Esophagus squamous epithelium (tissue), 5 donors: ENCODE measurements at places on chromosomes 7 and 10.

DNA sequence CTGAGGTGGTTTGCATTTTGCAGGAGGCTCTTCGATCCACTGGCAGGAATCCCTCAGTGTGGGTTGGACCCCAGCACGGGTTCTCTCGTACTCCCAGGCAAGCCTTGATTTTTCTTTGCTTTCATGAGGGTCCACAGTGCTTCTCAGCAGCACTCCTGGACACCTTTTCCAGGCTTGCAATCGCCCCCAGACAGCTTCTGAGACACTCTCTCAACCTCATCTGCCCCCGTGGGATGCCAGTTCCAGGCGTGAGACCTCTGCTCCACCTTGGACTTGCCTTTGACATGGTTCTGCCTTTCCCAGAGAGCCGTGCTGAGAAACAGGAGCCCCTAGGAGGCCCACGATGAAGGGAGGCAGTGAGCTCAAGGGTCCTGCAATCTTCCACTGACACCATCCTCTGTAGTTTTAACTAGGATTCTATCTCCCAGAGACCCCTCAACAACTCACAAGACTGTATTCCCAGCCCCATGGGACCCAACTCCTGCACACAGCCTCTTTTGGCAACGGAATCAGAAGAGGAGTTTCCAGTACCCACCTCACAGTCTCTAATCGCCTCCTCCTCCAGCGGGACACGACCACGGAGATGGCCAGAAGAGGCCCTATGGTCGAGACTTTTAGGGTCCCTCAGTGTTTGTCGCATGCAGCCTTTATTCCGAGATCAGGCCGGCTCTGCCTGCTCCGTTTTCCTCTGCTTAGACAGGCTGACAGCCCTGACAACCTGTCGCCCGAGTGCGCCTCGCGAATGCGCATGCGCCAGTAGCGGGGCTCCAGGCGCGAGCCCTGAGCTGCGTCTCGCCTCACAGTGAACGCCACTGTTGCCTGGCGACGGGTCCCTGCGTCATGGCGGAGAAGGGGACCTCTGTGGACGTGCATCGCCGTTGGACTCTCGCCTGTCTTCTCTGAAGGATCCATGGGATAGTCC lies 26.0 kb upstream of the ZNF273 start:
- no peak for DNase-seq

- DNase-seq, result no peak
Observed at GRCh38 chr10:113666682-113667252, 2.9 kb upstream of the NRAP start.

GRCh38 chr10:130212746-130213145 lies 76.6 kb downstream of the GLRX3 start:
- no peak for DNase-seq

DNA sequence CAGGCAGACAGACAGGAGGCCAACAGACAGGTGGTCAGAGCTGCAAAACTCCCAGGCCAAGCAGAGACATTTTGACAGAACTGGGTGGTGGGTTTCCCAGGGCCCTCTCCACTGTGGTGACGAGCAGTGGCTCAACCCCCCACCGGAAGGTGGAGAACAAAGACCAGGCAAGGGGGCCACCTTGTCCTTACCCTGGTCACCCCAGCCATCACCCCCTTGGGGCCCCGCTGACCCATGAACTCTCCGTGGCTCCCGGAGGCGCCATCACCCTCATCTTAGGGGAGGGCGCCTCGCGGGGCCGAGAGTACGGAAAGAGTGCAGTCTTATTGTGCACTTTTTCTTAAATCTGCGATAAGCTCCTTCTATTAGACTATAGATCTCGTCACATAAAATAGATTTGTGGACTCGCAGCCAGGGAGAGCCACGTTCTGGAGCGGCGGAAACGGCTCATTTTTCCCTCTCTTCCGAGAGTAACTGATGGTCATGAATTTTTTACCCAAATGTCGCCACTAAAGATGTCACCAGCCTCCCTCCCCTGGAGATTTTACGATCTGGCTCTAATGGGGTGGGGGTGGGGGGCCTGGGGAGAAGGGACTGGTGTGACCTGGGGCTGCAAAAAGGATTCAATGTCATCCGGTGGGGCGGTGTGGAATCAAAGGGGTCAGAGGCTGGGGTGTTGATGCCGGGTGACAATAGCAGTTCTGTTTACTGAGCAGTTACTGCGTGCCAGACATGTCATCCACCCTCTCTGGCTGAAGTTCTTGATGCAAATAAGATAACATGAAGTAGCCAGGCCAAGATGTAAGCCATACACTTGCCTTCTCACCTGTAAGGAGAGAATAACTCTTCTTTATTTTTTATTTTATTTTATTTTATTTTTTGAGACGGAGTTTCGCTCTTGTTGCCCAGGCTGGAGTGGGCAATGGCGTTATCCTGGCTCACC lies 71.1 kb upstream of the MYL10 start:
- no peak for DNase-seq

DNA sequence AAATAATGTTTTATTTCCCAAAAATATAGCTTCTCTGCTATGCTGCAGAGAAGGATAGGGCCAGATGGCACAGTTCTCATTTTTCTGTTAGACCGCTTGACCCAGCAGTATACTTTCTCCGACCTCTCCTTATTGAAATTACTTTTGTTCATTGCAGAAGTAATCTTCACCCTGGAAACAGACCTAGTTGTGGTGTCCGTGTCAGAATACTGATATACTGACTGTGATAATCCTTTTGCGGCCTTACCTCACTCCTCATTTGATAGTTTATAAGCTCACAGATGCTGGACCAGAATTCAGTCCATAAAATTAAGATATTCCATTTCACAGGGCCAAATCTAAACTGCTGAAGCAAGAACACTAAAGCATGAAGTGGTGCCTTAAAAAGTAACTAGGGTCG lies 260.6 kb upstream of the DKK1 start:
- DNase-seq, result no peak

- no peak for DNase-seq
Observed at GRCh38 chr7:14507617-14508016, 394.9 kb downstream of the DGKB start.
